ENCODE measurements at places on chromosomes 1 and 21. TPM values are rescaled to one million over a fixed set of nuclear protein-coding genes. Genes with fewer than 3 reads are reported as not detected.

The RGS13 gene
- total RNA-seq: not detected

The C1QC gene
- total RNA-seq: 0.47 TPM

The COL11A1 gene
- 0.07 TPM for total RNA-seq

The RGSL1 gene
- not detected for total RNA-seq

The TIE1 gene
- total RNA-seq: 0.31 TPM

The SLC1A7 gene
- total RNA-seq: not detected

The PLPPR4 gene
- total RNA-seq: not detected

The ELF3 gene
- 0.63 TPM for total RNA-seq

The S100A3 gene
- 0.34 TPM for total RNA-seq

The HEYL gene
- total RNA-seq: 0.89 TPM

The TCHH gene
- total RNA-seq: not detected

The OLIG2 gene
- total RNA-seq: not detected

The MORC3 gene
- 36.1 TPM for total RNA-seq

The ADARB1 gene
- 16.0 TPM for total RNA-seq

The DCST1 gene
- not detected for total RNA-seq

The SPRR5 gene
- total RNA-seq: not detected

The GRHL3 gene
- not detected for total RNA-seq

The LAMTOR2 gene
- 59.2 TPM for total RNA-seq

The CRB1 gene
- 0.07 TPM for total RNA-seq

The TMEM200B gene
- total RNA-seq: 0.11 TPM

The TCHHL1 gene
- not detected for total RNA-seq

The TMEM125 gene
- total RNA-seq: not detected

The TRIM67 gene
- 0.60 TPM for total RNA-seq

The CLCA4 gene
- not detected for total RNA-seq

The RPE65 gene
- total RNA-seq: not detected

The TMPRSS15 gene
- not detected for total RNA-seq

The TDRD5 gene
- 0.33 TPM for total RNA-seq

The CRP gene
- 0.69 TPM for total RNA-seq

The TOMM40L gene
- 27.4 TPM for total RNA-seq

The TRAF5 gene
- total RNA-seq: 5.4 TPM

The OR2M5 gene
- total RNA-seq: not detected

The DNM3 gene
- 0.16 TPM for total RNA-seq

Measured in K562 (cell line).